NCI-H460 (cell line): ENCODE measurements at places on chromosomes 7 and 10. TPM values are rescaled to one million over a fixed set of nuclear protein-coding genes. Genes with fewer than 3 reads are reported as not detected.

GRCh38 chr10:99459217-99459616 lies 28.8 kb upstream of the GOT1 start:
- no peak for DNase-seq

GRCh38 chr7:3107228-3107763 lies 63.6 kb upstream of the CARD11 start:
- DNase-seq: no peak

DNA sequence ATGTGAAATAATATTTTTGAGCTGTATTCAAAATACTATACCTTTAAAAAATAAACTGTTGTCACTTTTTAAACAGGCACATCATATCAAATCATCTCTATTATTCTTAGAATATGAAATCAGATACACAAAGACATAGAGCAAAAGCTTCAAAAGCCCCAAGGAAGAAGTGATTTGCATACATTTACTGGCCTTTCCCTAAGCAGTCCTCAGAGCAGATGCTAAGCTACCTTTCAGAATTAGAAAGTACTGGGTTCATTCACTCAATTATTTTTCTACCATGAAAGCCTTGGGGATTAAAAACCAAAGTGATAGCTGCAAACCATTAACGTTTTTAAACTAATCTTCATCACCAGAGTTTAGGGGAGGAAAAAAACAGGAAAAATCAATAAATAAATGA lies 55.8 kb upstream of the RNF148 start:
- DNase-seq: no peak

DNA sequence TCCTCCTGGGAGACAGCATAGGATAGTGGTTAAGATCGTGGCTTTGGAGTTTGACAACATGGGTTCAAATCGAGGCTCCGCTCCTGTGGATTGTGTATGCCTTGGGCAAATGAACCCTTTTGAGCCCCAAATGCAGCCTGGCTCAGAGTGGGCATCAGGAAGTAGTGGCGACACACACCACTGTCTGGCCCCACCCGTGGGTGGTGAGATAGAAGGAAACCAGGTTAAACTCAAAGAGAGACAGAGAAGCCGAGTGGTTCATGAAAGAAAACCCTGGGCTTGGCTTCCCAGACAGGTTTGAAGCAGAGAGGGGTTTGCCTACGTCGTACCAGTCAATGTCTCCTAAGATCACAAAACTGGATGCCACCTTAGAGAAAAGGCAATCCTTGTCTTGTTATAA lies 57.7 kb downstream of the PRTFDC1 start:
- DNase-seq: no peak

Gene OR13A1
- total RNA-seq: not detected in 2 replicates

- no peak for DNase-seq
Measured at GRCh38 chr7:151780631-151781030, 96.3 kb downstream of the PRKAG2 start.

Gene EBLN1
- not detected in 2 replicates for total RNA-seq

GRCh38 chr10:33772370-33773252 lies 438.1 kb upstream of the NRP1 start:
- no peak for DNase-seq

- DNase-seq: no peak
Measured at GRCh38 chr10:21509341-21510240, 15.9 kb downstream of the SKIDA1 start.

GRCh38 chr7:149409895-149410294 lies 51.0 kb downstream of the ZNF777 start:
- no peak for DNase-seq

GRCh38 chr7:122219253-122219865 lies 75.3 kb upstream of the AASS start:
- DNase-seq: peak; percentile 29

DNA sequence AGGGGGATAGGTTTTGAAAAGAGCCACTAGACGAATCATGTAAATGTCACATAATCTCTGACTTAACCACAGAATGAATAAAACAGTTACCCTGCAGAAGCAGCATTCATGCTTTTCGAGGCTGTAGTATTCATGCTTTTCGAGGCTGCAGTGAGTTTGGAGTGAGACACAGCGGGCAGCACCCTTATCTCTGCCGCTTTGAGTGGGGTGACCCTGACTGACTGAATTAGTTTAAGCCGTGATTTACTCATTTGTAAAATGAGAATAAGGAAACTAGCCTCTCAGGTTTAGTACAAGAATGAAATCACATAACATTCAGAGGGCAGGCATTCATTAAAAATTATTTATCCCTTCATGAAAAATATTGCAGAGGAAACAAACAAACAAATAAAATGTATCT lies 92.8 kb upstream of the KMT2C start:
- DNase-seq: no peak

DNA sequence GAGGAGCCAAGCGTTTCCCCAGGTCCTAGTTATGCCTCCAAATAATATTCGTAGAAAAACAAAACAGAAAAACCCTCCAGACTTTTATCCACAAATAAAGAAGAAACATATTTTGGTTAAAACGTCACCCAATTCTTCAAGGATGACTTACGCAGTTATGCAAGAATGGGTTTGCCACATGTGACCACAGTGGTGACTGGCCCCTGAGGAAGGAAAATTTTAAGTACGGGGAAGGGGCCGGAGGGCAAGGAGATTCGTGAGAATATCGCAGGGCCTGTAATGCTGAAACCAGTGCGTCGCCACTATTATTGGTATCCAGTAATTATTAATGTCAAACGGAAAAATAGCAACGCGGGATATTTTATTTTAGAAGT lies 537 bp upstream of the MRPS24 start:
- DNase-seq: peak; percentile 20

- DNase-seq: no peak
Measured at GRCh38 chr7:121402701-121403100, 6.6 kb upstream of the FAM3C start.

DNA sequence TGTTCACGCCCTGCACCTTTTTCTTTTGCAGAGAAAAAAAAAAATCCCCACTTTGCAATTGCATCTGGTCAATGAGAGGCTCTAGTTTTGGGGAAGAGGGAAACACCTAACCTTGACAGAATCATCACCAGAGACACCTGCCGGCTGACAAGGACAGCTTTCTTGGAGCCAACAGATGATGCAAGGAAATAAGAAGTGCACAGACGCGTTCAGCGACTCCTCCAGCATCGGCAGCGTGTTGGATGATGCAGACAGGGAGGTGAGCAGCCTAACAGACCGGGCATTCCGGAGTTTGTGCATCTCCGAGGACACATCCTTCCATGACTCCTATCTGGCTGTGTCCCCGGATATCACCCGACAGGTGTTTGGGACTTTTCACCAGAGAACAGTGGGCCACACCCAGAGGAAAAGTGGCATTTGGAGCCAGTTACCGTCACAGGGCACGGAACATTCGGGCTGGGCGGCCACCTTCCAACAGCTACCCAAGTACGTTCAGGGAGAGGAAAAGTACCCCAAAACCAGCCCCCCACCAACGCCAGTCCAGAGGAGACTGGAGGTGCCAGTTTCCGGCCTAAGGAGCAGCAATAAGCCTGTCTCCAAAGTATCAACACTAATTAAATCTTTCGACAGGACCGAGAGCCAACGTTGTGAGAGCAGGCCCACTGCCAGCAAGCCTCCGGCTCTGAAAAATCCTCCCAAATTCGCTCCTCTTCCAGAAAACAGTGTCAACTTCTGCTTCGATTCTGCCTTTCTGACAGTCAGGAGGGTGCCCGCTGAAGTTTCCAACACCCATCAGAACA lies 23.6 kb downstream of the C10orf71 start:
- no peak for DNase-seq

DNA sequence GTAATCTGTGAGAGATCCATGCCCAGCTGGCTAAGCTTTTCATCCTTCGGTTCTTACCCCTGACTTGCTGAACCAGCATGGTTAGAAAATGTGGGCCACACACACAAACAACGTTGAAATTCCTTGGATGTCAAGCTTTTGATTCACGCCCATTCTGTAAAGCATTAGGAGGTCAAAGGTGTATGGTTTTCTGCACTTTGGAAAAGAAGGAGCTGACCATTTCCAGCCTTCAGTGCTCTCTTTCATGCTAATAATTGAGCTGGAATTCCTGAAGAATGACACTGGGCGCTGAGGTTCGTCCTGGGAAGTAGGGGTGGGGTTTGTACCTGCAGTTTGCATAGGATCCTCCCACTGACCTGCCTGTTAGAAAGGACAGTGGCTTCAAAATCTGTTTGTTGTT lies 23.1 kb downstream of the KLF6 start:
- no peak for DNase-seq
